NCI-H1092 (cell line): ENCODE measurements at places on chromosomes 6 and 20.

- peak; percentile 51 for DNase-seq
Measured at GRCh38 chr20:14334306-14334930, 3.0 kb downstream of the FLRT3 start.

DNA sequence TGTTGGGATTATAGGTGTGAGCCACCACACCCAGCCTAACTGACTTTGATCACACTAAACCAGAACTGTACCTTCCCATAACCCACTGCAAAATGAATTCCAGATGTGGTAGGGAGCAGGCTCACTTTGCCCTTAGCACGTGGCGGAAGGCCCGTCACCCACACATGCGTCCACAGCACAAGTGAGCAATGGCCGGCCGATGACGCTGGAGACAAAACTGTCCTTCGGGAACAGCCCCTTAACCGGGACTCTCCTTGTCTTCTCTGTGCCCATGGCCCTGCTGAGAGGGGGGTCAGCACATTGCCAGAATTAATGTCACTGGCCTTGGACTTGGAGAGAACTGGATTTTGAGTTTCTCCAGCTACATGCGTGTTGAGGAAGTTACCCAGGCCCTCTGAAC is 107.2 kb downstream of the TOX2 start:
- no peak for DNase-seq

- DNase-seq: no peak
Measured at GRCh38 chr6:110744991-110745390, 70.3 kb downstream of the CDK19 start.

GRCh38 chr20:32625996-32626395 is 40.9 kb upstream of the NOL4L start:
- no peak for DNase-seq

DNA sequence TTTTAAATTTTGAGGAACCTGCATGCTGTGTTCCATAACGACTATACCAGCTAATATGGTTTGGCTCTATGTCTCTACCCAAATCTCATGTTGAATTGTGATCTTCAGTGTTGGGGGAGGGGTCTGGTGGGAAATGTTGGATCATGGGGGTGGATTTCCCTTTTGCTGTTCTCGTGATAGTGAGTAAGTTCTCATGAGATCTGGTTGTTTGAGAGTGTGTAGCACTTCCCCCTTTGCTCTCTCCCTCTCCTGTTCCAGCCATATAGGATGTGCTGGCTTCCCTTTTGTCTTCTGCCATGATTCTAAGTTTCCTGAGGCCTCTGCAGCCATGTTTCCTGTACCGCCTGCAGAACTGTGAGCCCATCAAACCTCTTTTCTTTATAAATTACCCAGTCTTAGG is 61.8 kb upstream of the NEDD9 start:
- no peak for DNase-seq

DNA sequence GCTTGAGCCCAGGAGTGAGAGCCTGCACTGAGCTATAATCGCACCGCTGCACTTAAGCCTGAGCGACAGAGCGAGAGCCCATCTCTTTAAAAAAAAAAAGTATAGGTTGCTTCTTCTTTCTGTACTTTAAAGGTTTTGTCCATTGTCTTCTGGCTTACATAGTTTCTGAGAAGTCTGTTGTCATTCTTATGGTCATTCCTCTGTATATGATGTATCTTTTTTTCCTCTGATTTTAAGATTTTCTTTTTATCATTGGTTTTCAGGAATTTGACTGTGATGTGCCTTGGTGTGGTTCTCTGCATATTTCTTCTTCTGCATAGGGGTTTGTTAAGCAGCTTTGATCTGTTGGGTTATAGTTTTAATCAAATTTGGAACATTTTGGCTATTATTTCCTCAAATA is 29.1 kb downstream of the QRSL1 start:
- no peak for DNase-seq

GRCh38 chr6:88361754-88362153 is 195.6 kb upstream of the CNR1 start:
- DNase-seq: no peak

DNA sequence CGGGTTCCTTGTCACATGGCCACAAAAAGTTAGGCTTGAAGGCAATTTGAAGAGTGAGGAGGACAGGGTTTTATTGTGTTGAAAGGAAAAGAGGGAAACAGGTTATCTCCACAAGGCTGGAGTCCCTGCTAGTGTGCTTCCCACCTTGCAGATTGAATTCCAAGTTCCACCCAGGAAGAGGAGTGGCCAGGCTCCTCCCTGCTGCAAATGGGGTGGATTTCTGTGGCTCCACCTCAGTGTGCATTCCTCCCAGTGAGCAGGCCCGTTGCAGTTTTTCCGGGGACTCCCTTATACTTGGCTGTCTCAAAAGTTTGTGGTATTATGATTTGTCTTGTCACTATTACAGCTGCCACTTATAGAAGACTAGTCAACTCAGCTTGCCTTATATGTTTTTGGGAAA is 281.8 kb upstream of the PLCB4 start:
- DNase-seq: no peak

DNA sequence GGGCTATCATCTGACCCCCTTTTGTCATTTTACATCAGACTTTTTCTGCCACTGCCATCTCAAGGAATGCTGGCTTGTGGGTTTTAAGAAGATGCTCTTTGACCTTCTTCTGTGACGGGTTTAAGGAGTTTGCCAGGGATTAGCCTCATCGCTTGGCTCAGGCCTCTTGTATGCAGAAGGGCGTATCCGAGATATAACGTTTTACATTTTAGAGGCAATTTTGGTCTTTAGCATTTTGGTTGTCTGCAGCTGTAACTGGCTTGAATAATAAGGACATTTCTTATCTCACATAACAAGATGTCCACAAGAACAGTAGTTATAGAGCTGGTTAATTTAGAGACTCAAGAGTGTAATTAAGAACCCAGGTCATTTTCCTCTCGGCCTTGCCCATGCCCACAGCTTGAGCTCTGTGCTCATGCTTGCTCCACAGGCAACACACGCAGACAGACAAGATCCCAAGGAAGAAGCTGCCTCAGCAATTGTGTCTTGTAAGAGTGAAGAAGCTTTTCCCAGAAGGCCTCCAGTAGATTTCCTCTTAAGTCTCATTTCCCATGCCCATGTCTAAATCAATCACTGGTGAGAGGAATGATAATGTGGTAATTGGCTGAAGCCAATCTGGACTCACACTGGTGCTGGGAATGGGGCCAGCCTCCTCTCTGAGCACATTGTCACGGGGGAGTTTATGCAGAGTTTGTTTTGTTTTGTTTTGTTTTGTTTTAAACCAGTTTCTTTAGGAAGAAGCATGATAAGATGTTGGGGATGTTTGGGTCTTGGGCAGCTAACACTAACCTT is 36.8 kb downstream of the PTCHD4 start:
- no peak for DNase-seq

DNA sequence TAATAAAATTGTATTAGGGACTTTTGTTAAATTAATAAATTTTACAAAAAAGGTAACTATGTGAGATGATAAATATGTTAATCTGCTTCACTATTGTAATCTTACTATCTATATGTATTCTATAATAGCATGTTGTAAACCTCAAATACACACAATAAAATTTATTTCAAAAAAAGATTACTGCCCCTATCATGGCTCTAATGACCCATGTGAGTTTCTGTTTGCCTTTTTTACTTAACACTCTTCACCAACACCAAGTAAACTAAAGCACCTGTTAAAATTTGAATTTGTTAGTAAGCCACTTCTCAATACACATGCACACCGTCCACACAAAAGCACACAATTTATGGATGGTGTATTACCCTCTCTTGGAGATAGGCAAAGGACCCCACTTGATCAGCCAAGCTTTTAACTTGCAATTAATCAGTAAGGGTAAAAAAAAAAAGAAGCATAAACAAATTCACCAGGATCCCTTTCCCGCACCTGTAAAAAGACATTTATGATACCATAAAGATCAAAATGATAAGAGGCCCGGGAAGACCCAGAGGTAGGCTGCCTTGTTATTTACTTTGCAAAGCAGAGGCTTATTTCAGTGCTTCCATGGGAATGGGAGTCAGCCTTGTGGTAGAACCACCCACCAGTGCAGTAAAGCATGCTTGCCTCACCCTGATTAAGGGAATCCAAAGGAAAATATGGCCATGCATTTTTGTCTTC is 28.6 kb upstream of the PKHD1 start:
- DNase-seq: no peak

- no peak for DNase-seq
Measured at GRCh38 chr20:3966571-3966970, 48.8 kb downstream of the RNF24 start.

- no peak for DNase-seq
Measured at GRCh38 chr6:132490024-132490423, 22.9 kb downstream of the STX7 start.

DNA sequence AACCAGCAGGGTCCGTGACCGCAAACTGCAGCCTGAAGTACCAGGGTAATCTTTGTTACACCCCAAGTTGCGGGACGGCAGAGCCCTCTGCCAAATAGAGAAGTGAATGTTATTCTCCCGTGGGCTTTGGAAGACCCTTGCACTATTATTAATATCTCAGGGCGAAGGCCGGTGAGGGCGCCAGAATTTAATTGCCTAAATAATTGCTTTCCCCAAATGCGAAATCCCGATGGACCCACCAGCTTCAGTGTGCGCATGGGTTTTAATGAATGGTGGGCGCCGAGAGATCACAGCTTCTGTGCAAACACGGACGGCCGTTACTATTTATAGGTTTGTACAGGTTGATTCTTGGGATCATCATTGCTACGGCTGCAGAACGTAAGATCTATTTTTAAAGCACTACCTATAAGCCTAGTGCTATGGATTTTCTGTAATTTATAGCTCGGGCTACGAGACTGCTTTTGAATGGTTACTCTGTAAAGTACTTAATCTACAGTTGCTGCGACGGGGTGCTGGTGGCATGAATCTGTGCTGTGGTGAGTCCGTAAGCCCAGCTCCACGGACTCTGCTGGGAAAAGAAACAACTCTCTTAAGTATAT is 15.2 kb upstream of the PHACTR3 start:
- DNase-seq: no peak

DNA sequence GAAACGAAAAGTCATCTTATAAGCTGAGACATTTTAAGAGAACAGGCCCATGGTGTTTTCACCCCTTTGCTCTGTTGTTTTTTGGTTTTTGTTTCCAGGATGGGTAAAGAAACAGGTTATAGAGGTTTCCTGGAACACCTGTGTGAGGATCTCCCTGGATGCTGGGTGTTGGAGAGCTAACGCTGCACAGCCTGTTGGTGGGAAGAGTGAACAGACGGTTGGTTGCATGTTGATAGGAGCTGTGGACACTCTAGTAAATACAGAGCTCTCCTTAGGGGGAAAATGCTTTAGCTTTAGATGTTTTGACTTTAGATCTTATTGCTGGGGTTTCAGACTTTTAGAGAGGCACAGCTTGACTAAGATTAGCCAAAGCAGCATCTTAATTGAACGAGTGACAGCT is 235.2 kb downstream of the SOX4 start:
- no peak for DNase-seq

DNA sequence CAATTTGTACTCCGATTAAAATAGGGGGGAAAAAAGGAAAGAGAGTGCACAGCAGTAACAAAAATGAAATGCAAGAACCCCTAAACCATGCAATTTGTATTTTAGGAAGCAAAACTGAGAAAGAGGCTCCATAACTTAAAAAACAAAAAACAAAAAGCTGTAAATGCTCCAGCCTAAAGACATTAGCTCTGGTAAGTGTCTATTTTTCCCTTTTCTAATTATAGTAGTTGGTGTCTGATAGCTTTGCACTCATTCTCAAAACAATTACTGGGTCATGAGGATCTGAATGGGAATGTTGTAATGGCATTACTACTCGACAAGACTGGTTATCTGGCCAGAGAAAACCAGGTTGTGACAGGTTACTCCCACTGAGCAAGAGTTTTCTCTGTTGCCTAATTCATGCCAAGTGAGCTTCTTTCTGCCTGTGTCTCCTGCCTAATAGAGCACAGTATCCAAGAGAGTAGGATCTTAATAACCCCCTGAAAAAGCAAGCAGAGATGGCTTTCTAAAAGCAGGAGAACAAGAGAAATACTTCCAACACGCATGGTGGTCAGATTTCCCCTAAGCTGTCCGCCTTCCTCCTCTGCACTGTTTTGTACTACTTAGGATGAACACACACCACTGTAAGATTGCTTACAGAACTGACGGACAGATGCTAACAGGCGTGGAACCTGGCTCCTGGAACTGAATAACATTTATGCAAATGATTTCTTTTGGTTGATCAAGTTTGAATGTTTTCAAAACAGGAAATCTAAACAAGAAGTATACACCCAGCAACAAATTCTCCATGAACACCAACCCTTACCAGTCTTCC is 86.4 kb downstream of the FKBP5 start:
- no peak for DNase-seq

- no peak for DNase-seq
Measured at GRCh38 chr6:81731814-81732213, 20.7 kb downstream of the TENT5A start.

DNA sequence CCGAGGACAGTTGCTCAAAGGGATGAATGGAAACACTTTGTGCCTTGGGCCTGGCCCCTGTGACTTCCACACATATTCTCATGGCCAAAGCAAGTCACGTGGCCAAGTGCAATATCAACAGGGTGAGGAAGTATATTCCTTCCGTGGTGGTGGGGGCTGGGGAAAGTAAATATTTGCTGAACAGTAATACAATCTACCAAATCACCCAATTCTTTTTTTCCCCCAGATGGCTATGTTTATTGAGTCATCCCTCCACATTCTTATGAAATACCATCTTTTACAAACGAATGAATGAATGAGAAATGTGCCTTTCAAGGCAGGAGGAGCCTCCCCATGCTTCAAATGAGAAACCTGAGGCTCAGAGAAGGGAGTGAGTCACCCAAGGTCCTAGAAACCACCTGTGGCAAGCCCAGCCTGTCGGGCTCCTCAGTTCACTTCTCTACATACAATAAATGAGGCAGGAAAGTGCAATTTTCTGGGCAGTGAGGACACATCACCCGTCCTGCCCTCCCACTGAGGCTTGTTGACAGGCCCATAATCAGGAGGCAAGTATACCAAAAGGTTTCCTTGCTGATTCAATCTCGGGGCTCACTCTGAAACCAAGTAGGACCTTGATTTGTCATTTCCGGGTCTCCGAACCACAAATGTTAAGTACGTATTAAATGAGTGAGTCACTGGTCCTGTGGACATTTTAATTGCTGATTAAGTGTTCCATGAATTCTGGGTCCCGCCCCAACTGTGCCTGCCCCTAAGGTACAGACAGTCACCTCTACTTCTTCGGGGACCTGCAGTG is 25.3 kb upstream of the TOP1 start:
- no peak for DNase-seq

GRCh38 chr20:32238483-32239425 is 31.1 kb downstream of the POFUT1 start:
- DNase-seq: no peak

- DNase-seq: no peak
Measured at GRCh38 chr6:30129265-30130178, 6.4 kb upstream of the TRIM40 start.
